NCI-H82 (cell line): ENCODE measurements at places on chromosomes 4 and X.
A peak's percentile ranks its signal among the peaks of the same experiment; 100 is the strongest.

DNA sequence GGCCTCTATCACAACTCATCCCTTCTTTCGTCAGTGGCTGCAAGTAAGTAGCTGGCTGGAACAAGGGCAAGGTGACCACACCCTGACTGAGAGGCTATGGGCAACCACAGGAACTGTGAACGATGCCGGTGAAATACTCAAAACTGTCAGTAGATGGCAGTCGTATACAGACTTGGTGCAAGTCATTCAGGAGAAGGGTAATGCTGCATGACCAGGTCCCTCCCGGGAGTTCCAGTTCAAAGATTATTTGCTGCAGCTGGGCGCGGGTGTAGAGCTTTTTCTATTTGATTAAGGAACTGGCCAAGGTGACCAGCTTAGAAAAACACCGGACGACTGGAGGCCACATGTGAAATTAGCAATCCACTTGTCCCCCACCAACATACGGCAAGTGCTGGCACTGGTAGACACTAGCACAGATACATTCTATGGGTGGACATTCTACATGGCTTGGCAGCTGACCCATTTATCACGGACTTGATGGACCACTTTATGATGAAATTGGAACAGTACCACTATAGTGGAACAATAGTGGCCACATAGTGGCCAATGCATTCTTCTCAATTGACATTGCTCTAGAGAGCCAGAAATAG lies 726.6 kb downstream of the TRAM1L1 start:
- DNase-seq: peak; percentile 42

DNA sequence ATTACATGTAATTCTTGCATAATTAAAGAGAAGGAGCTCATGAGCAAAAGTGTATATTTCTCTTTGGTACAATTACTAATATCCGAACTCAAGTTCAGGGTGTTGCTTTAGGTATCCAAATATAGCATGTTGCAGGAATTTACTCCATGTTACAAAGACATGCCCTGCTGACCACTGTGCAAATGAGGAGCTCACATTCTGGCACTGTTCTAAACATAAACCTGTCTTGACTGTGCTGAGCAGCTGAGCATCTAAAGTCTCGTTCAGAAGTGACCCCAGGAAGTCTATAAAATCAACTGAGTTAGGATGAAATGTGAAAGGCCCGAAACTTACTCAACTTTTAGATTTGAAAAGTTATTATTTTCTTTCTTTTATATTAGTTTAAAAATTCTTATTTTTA lies 124.3 kb downstream of the STIM2 start:
- DNase-seq: no peak

GRCh38 chrX:86935988-86936387 lies 581.6 kb upstream of the KLHL4 start:
- DNase-seq: no peak

- no peak for DNase-seq
Measured at GRCh38 chr4:178259566-178259965, 817.3 kb upstream of the AGA start.

DNA sequence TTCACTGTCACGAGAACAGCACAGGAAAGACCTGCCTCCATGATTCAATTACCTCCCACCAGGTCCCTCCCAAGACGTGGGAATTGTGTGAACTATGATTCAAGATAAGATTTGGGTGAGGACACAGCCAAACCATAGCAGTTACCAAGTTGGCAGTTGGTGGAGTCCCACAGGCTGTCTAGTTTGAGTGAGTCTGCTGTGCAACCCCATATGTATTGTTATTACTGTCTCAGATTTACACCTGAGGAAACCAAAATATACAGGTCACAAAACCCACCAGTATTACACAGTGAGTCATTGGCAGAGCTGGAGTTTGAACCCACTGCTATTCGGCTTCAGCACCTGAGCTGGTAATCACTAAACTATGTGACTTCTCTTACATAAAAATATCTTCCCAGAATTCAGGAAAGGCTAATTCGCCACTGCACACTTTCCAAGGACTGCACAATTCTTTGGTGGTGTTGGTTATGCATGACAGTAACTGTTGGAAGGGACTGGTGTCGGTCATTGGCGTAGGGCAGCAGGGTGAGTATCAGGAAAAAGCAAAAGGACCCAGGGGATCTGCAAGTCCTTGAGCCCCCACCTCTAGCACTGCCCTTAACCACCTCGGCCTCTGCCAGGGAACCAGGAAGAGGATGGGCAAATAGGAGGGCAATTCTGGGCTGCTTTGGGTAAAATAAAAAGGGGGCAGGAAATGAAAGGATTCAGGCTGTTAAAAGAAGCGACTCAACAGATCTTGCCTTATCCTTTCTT lies 110.1 kb downstream of the USP46 start:
- no peak for DNase-seq

- no peak for DNase-seq
Measured at GRCh38 chr4:188778905-188779304, 639.7 kb downstream of the TRIML1 start.

DNA sequence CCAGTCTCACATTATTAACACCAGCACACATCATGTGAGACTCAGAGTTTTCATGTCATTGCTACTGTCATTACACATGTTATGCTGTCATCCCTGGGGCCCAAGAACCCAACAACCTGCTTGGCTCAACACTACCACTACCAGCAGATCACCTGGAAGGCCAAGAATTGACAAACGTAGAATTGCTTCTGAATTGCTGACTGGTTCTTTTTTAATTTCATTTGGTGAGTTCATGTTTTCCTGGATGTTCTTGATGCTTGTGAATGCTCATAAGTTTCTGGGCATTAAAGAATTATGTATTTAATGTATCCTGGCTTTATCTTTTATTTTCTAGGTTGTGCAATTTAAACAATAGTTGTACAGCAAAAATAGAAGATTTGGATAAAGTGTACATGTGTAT lies 40.2 kb downstream of the ACTRT1 start:
- no peak for DNase-seq

- DNase-seq: peak; percentile 52
Measured at GRCh38 chrX:130555341-130555740, 153.6 kb downstream of the RBMX2 start.

GRCh38 chr4:92163348-92163747 lies 140.4 kb upstream of the GRID2 start:
- peak; percentile 10 for DNase-seq

GRCh38 chr4:4862071-4862551 lies 2.6 kb downstream of the MSX1 start:
- no peak for DNase-seq

GRCh38 chr4:74114234-74114633 lies 15.2 kb upstream of the CXCL2 start:
- DNase-seq: no peak

GRCh38 chr4:138105331-138105730 lies 136.8 kb downstream of the SLC7A11 start:
- no peak for DNase-seq
